ENCODE measurements at places on chromosomes 7 and 10.

GRCh38 chr7:111324228-111324627 is 233.3 kb downstream of the LRRN3 start:
- DNase-seq = no peak

DNA sequence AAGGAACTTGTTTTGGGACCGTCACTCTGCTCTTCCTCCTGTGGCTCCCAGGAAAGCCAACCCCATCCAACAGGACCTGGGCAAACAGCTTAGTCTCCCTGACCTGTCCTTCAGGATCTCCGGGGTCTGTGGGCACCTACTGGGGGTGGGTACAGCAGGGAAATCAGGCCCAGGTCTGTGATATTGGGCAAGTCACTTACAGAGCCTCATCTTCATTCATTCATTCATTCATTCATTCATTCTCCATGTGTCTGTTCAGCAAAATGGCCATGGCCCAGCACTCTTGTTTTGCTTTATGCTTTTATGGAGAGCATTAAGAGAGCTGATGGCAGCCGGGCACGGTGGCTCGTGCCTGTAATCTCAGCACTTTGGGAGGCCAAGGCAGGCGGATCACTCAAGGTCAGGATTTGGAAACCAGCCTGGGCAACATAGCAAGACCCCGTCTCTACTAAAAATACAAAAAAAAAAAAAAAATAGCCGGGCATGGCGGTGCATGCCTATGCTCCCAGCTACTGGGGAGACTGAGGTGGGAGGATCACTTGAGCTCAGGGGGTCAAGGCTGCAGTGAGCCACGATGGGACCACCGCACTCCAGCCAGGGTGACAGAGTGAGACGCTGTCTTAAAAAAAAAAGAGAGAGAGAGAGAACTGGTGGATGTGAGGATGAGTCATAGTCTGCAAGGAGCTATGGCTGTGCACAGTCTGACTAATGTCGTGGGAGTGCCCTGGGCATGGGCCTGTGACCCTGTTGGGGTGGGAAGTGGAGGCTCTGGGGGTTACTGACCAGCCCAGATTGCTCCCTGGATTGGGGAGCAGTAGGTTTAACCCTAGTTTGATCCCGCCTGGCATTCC is 54.3 kb downstream of the CLIP2 start:
- no peak for DNase-seq

DNA sequence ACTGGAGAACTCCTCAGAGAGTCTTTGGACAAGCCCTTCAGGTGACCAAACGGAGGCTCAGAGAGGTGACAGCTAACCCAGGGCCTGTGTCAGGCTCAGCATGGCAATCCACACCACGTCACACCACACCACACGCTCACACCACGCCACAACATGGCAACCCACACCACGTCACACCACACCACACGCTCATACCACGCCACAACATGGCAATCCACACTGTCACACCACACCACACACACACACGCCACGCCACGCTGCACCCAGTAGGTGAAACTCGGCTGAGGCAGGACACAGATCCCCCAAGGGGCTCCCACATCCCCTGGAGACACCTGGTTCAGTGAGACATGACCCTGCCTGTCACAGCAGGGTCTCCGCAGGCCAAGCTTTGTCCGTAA is 107.3 kb downstream of the PDGFA start:
- no peak for DNase-seq

GRCh38 chr7:77497079-77497478 is 40.0 kb upstream of the PTPN12 start:
- no peak for DNase-seq

GRCh38 chr10:29585488-29585976 is 49.2 kb downstream of the SVIL start:
- no peak for DNase-seq

DNA sequence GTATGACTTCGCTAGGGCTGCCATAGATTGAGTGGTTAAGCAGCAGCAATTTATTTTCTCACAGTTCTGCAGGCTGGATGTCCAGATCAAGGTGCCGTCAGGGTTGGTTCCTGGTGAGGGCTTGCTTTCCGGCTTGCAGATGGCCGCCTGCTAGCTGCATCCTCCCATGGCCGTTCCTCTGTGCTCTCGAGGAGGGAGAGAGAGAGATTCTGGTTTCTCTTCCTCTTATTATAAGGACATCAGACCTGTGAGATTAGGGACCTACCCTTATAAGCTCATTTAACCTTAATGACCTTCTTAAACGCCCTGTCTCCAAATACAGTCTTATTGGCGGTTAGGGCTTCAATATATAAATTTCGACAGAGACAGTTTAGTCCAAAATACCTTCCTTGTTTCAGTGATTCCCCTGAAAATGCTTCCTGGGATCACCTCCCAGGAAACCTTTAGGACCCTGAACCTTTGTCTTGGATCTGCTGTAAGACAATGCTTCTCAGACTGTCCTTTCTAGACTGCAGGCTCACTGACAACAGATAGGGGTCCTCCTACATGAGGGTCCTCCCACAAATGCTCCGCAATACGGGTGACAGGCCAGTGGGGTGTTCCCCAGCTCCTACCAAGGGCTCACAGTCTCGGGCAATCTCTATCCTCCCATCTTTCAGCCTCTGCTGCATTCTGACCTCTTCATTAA is 82.5 kb upstream of the BAIAP2L1 start:
- DNase-seq = no peak

GRCh38 chr7:143980746-143981510 is 19.2 kb upstream of the OR6B1 start:
- DNase-seq = no peak

- DNase-seq = no peak
Observed at GRCh38 chr7:17832820-17833355, 107.4 kb downstream of the SNX13 start.

DNA sequence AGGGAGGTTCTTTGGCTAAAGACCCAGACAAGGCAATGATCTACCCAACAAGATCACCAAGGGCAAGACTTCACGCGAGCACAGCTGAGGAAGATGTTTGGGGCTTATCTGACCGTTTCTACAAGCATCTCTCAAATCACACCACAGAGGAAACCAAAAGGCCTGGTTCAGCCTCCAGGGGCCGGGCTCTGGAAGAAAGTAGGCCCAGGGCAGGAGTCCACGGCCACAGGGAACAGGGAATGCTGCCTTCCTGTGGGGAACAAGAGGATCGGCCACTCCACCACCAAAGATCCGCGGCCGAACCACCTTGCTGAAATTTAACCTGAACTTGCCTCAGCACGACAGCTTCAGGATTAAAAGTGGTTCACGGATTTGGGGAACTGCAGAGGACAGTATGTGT is 332.5 kb downstream of the PTPRN2 start:
- no peak for DNase-seq

GRCh38 chr7:47804767-47805545 is 143.3 kb downstream of the PKD1L1 start:
- DNase-seq = no peak

DNA sequence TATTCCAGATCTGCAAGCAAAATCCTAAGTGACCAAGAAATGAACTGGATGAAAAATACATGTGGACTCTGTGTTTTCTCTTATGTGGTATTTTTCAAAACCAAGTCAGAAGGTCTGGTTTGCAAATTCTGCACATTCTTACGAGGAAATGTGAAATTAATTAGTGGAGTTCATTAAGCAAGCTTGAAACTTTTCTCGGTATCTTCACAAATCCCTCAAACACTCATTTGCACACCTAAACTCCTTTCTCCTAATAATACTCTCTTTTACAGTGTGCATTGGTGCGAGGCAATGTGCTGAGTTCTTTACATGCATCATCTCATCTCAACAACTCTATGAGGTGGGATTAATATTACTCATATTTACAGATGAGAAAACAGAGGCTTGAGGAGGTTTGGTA is 82.1 kb downstream of the MTERF1 start:
- DNase-seq = no peak

DNA sequence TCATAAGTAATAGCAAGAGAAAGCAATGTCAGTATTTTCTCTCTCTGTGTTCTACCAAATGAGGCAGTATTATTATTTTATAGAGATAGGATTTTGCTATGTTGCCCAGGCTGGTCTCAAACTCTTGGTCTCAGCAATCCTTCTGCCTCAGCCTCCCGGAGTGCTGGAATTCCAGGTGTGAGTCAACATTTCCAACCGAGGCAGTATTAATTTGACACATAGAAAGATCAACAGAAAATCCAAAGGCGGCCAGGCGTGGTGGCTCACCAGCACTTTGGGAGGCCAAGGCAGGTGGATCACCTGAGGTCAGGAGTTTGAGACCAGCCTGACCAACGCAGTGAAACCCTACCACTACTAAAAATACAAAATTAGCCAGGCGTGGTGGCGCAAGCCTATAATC is 71.8 kb downstream of the SMURF1 start:
- DNase-seq = no peak

DNA sequence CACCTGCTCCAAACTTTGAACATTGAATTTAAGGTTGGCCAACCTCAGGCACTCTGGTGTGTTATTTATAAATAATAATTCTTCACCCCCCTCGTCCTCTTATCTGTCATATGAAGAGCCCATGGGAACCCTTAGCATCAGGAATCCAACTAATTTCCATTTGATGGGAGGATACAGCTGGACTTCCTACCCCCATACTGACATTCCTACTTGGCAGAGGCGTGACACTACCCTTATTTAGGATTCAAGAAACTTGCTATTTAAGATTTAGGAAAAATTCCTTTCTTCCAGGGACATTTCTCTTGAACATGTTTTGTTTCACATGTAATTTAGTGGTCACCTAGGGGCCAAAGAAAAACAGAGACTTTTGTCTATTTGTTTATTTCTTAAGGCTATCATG is 171.9 kb upstream of the NRP1 start:
- DNase-seq = no peak

GRCh38 chr10:73840056-73840402 is 28.6 kb upstream of the NDST2 start:
- DNase-seq = no peak

DNA sequence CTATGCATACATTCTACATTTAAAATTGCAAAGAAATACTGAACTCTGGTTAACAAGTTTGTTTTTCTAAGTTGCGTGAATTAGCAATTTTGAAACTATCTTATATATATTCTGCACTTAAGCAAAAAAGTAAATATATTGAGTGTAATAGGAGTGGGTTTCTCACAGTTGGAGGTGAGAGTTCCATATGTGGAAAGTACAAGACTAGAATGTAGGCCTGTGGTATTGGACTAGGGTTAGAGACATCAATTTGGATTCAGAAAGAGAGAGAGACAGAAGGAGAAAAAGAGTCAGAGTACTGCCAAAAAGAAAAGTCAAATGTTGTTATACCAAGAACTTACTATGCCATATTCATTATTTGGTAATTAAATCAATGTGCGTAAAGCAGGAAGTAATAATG is 47.3 kb upstream of the ITGB8 start:
- DNase-seq = no peak

DNA sequence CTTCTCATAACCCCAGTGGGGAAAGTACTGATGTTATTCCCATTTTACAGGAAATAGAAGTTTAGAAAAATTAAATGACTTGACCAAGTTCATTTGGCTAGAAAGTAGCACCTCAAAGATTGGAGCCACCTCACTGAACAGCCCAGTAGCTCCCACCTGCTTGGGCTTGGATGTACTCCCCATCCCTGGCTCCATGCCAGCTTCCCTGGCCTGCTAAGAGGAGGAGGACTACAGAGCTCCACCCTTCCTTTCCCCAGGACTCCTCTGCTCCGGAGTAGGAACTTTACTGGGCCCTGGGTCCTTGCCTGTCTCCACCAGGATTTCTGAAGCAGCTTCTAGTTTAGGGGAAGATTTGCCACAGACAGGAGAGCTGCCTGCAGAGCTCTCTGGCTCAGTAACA is 3.1 kb downstream of the HPS6 start:
- no peak for DNase-seq

- no peak for DNase-seq
Observed at GRCh38 chr7:73343671-73344380, 15.9 kb downstream of the FKBP6 start.

DNA sequence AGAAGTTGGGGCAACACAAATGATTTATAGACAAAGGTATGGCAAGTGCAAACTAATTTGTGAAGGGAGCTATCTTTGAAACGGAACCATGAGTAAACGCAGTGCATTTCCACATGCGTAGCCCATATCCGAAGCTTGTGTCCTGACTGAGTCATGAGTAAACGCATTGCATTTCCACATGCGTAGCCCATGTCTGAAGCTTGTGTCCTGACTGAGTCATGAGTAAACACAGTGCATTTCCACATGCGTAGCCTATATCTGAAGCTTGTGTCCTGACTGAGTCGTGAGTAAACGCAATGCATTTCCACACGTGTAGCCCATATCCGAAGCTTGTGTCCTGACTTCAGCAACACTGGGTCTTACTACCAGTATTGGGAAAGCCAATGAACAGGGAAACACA is 95.0 kb downstream of the CELF2 start:
- no peak for DNase-seq

GRCh38 chr10:3723766-3724165 is 61.2 kb downstream of the KLF6 start:
- no peak for DNase-seq

GRCh38 chr10:59872892-59873463 is 33.4 kb downstream of the CCDC6 start:
- peak; percentile 5 for DNase-seq

DNA sequence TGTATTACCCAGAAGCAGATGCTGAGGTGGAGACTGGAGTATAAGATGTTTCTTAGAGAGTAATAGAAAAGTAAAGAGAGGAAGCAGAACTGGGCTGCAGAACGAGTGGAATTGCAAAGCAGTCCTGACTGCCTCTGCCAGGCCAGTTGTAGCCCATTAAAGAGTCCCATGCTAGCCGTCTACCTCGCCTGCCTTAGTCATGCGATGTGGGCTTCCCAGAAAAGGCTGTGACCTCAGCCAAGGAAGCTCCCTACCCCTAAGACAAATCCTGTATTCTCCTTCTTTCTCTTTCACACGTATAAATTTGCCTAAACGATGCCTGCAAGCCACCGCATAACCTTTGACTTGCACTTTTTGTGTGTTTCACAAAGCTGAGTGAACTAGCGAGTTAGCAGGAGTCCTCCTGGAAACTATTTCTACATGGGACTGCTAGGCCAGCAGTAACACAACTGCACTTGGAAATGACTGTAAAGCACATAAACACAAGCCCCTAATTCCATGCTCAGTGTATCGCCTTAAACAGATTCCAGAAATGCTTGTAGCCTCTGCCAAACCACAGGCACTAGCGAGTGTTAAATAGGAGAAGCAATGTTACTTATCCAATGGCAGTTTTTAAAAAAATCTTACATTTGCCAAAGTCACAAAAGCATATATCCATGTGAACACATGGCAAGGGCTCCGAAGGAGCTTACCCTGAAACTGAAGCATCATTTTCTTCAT is 47.4 kb upstream of the GNAI1 start:
- no peak for DNase-seq

GRCh38 chr10:9452056-9452455 is 1397.6 kb downstream of the GATA3 start:
- no peak for DNase-seq

GRCh38 chr10:60135020-60135419 is 228.7 kb upstream of the CCDC6 start:
- no peak for DNase-seq

GRCh38 chr7:25391295-25391861 is 163.1 kb upstream of the NPVF start:
- DNase-seq = peak; percentile 14

GRCh38 chr10:33434933-33435332 is 100.5 kb upstream of the NRP1 start:
- DNase-seq = no peak
